Activated CD4-positive, CD25-positive, alpha-beta regulatory T cell treated with anti-CD3 and anti-CD28 coated beads, Interleukin-2, amount 50 U/mL, for 72 hours (primary cell): ENCODE measurements at places on chromosomes 2 and 18.
A peak's percentile ranks its signal among the peaks of the same experiment; 100 is the strongest.

DNA sequence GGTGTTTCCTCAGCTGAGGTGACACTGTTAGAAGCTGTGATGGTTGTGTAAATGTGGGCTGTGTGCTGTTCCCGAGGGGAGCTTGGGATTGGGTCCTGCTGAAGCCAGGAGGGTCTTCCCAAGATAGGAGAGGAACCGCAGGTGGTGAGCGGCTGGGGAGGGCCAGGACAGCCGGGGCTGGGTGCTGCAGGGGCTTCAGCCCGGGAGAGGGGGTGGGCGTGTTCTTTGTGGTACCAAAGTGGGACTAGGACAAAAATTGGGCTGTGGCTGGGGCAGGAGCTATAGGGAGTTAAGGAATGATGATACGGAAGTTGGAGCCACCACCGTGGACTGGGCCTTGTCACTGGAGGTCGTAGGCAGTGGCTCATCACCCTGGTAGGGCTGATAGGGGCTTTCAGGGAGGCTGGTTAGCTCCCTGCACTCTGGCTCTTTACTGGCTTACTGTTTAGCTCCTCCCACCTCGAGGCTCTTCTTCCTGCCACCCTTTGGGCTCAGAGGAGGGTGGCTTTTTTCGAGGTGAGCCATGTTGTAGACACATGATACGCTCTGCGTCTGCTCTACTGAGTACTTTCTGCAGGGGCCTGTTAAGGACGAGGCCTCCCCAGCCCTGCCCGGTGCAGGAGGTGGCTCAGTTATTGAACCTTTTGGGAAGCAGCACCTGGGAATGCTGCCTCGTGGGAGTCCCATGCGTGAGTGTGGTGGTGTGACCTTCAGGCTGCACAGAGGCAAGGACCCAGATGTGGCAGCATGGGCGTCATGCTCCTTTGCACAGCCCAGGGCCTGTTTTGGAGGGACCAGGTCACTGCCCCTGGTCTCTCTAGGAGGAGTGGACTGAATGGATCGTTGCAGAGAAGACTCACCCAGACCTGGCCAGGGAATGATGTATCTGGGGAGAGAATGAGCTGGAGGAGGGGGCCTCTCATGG, 21.6 kb downstream of the ASB1 start:
- DNase-seq: no peak

DNA sequence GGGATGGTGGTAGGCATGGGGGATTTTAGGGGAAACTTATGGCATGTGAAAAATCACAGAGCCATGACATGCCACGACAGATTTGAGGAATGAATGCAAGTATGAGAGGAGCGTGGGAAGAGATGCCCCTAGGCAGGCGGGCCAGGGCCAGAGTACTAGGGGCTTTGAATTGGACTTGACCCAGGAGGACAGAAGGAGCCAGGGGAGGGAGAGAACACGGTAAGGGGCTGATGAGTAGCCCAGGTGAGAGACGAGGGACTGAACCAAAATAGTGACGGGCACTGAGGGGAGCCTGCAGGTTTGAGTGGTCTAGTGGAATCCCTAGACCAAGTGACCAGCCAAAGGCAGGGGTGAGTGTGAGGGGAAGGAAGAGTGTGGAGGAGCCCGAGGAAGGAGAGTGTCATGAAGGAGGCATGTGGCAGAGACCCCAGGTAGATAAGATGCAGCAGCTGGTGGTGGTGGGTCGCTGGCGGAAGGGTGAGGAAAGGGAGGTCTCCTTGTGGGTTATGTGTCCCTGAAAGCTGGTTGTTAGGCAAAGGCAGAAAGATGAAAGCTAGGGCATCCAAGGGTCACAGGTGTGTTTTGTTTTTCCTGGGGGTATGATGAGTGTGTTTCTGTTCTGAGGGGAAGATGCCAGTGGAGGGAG, 48.7 kb downstream of the ZBTB7C start:
- DNase-seq: no peak

DNA sequence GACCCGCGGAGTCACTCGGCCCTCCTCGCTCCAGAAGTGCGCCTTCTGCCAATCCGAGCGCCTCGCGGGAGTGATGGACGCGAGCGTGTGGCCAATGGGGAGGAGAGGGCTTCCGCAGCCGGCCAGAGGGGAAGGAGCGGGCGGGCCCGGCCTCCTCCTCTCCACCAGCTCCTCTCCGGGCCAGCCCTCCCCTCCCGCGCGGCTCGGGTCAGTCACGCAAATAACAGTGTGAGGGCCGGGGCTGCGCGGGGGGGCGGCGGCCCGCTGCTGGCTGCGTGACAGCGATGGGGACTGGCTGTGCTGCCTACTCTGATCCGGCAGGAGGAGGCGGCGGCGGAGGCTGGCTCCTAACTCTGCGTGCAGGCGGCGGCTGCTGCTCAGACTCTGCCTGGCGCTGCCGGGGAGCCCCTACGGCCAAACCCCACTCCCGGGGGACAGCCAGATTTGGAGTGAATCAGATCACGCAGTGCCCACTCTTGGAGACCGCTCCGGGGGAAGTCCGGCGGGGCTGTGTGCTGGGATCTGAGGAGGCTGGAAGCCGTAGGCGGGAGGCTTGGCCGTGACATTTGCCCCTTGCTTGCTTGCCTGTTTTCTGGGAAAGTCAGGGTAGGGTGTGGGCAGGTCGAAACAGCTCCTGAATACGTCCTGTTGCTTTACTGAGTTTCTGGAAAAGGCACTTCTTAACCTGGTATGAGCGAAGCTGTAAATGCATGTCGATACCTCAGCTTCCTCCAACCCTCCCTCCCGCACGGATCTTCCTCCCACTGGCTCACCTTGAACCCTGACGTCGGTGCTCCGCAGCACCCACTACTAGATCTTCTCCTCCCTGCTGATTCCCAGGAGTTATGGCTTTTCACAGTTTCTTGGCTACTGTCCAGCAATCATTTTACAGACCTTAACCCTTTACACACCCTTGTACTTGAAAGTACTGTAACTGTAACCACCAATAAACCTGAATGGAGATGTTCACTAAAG, 97.9 kb upstream of the SERTAD2 start:
- DNase-seq: peak; percentile 94

GRCh38 chr2:191565647-191566198, 112.2 kb upstream of the NABP1 start:
- no peak for DNase-seq

GRCh38 chr2:153645599-153645998, 167.0 kb upstream of the RPRM start:
- no peak for DNase-seq

- no peak for DNase-seq
Observed at GRCh38 chr18:75809926-75810255, 382.4 kb upstream of the SMIM21 start.

GRCh38 chr18:31424383-31424988, 23.1 kb upstream of the DSG3 start:
- DNase-seq: no peak

DNA sequence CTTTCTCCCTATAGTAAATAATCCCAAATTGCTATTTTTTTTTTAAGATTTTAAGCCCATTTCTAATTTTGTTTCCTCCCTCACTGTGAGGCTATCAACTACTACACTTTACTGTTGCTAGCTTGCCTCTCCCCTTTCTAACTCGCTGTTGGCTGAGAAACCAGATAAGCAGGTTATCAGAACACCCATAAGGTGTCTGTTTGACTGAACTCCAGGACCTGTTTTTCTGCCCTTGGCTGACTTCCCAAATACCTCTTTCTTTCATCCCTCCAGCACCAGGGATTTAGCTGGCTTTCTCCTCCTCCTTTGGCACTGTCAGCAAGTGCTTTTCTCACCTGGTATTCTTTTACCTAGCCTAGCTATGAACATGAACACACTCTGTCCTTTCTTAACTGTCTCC, 11.1 kb downstream of the TRAK2 start:
- no peak for DNase-seq

GRCh38 chr18:12652861-12653401, 5.0 kb downstream of the SPIRE1 start:
- DNase-seq: no peak

- DNase-seq: no peak
Observed at GRCh38 chr18:36872329-36872728, 43.4 kb downstream of the KIAA1328 start.

DNA sequence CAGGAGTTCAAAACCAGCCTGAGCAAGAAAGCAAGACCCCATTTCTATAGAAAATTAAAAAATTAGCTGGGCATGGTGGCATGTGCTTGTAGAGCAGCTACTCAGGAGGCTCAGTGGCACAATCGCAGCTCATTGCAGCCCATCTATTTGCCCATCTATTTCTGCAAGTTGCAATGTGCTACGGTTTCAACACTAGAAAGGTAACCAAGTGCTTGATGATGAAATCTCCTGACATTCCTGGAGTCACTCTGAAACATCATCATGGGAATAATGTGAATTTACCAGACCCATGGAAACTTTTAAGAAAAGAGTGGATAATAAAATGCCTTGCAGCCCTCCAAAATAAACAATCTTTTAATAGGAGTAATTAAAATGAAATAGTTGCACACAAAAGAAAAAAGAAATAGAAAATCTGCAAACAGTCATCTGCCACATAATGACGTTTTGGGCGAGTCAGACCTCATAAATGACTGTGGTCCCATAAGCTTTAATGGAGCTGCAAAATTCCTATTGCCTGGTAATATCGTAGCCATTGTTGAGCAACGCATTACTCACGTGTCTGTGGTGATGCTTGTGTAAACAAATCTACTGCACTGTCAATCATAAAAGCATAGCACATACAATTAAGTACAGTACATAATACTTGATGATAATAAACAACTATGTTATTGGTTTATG, 46.6 kb upstream of the AMMECR1L start:
- no peak for DNase-seq

DNA sequence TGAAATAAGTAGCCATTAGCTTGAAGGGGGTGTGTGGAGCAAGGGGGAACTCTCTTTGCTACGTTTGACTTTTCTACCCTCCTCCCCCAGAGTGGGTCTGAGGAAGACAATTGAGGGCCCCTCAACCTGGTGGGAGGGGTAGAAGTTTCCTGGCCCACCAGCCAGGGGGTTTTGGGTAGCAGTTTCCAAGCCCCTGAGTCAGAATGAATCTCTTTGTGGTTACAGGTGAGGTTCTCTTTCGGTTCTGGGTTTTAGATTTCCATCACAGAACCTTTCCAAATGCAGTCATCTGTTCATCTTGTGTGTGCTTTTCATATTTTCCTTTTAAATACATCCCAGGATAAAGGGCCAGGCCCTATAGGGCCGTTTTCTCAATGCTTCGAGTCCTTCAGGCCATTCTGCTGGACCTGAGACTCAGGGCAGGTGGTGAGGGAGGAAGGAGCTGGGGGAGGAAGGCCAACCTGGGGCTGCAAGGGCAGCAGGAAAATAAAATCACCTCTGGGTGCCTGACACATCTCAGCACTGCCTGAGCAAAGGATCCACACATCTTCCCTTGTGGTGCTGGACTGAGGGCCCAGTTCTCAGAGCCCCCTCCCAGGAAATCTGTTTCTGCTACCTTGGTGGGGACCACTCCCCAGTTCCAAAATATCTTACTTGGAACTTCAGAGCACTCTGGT, 4.7 kb downstream of the LBH start:
- peak; percentile 59 for DNase-seq

- no peak for DNase-seq
Observed at GRCh38 chr2:216317831-216318520, 54.3 kb downstream of the MARCHF4 start.

DNA sequence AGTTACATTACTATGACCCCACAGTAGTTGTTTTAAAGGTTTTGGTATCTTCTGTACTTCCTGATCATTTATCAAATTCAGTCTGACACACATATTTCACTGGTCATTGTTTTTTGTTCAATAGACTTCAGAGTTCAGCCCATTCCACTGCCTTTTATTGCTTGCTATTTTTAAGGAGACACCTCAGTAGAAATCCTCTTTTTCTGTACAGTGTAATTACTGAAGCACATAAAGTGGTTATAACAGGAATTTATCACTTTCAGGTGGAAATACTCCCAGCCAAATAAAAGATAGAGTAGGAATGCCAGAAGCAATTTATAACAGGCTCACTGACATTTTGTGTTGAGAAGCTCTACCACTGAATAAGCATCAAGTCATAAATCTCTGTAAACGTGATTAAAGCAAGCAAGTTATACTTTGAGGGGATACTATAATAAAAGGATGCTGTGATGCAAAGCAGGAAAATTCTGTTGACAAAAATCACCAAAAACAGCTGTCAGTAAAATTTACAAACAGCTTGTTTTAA, 6.6 kb upstream of the BARD1 start:
- no peak for DNase-seq

GRCh38 chr2:72859831-72860262, 27.4 kb upstream of the SPR start:
- peak; percentile 48 for DNase-seq

DNA sequence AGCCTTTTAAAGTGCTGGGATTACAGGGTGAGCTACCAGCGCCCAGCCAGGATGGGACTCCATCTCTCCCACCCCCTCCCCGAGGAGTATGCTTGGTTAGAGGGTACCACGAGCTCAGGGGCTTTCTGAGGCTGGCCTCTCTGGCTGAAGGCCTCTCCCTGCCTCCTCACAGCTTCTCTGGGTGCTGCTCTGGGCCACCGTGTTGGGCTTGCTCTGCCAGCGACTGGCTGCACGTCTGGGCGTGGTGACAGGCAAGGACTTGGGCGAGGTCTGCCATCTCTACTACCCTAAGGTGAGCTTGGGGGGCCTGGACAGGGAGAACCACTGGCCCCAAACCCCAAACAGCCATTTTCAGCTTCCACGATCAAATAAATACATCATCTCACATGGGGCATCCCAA, 2.9 kb downstream of the SLC11A1 start:
- no peak for DNase-seq

DNA sequence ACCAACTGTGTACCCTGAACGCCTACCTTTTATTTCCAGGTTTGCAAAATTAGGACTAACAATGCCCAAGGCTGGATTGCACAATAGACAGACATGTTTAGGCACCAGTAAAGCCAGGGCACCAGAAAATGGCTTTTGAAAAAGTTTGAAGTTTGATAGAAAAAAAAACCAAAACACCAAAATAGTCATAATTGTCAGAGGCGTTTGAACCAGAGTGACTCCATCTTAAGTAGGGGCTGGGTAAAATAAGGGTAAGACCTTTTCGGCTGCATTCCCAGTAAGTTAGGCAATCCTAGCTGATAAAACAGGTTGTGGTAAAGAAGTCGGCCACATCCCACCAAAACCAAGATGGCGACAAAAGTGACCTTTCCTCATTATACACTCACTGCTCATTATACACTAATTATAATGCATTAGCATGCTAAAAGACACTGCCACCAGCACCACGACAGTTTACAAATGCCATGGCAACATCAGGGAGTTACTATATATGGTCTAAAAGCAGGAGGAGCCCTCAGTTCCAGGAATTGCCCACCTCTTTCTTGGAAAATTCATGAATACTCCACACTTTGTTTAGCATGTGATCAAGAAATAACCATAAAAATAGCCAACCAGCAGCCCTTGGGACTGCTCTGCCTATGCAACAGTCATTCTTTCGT, 105.1 kb upstream of the MSH2 start:
- no peak for DNase-seq

DNA sequence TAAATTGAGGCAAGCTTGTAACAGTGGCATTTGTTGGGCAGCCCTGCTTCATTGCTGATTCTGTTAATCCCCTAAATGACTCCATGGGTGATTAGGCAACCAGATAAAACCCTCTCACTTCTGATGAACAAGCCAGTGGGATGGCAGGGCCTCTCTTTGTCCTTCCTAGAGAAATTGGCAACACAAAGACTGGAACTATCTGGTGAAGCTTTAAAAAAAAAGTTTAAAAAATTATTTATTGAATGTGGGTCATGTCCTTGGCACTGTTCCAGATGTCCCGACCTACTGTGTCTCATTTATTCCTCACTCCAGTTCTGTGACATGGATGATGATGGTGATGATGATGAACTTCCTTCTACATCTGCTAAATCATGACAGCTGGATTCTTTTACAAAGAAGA, 30.8 kb downstream of the NRP2 start:
- no peak for DNase-seq

GRCh38 chr2:223464071-223464470, 138.1 kb downstream of the SCG2 start:
- DNase-seq: no peak
